ENCODE measurements at places on chromosomes 1 and 21.

DNA sequence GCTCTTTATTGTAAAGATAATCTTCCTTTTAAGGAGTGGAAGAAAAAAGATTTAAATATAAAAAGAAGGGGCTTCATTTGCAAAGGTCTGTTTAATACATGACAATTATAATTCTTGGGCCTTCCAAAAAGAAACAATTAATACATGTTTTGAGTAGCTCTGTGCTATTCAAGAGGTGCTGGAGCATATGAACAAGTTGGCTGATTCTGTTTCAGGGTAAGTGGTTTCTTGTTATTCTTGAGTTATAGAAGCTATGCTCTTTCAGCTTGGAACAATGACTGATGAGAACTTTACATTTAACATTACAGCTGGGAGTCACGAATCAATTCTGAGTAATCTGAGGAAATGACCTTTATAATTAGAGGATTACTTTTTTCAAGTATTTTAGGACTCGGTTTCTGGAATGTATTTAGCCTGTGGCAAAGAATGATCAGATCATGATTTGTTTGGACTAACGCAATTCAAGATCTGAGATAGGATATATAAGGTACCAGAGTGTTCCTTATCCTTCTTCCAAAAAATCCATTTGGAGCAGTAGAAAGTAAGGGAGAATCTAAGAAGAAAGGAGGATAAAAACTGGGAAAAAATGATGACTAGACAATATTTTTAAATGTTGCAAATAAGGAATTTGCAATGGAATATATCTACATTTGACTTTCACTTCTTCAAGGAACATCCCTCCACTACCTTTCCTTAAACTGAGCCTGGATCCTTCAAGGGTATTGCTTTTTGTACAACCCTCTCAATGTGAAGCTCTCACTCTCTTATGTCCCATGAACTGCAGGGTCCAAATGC, 77.1 kb upstream of the KCTD3 start:
- no peak for DNase-seq

DNA sequence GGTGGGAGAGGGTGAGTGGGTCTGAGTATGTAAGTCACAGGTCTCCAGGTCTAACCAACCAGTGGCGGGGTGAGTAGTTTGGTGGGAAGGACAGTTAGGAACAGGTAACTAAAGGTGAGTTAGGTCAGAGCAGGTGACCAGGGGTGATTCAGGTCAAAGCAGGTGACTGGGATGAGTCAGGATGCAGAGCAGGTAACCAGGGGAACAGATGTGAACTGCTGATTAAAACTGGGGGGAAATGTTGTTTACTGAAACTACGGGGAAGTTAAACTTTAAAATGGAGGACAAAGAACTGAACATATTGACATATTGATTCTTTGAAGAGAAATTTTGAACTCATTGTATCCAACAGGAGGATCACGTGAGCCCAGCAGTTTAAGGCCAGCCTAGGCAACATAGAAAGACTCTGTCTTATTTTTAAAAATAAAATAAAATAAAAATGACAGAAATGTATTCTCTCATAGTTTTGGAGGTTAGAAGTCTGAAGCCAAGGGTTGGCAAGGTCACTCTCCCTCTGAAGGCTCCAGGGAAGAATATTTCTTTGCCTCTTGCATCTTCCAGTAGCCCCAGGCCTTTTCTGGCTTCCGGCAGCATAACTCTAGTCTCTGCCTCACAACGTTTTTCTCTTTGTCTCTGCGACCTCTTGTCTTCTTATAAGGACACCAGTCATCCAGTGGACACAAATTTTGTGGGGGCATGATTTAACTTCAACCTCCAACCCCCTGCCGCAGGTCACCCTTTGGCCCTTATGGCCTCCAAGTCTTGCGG, 64.3 kb upstream of the TINAGL1 start:
- no peak for DNase-seq

GRCh38 chr1:79371802-79372201, 365.3 kb upstream of the ADGRL4 start:
- DNase-seq: no peak

- DNase-seq: no peak
These were observed 8.7 kb downstream of the DNAJC6 start for GRCh38 chr1:65317866-65318653.

DNA sequence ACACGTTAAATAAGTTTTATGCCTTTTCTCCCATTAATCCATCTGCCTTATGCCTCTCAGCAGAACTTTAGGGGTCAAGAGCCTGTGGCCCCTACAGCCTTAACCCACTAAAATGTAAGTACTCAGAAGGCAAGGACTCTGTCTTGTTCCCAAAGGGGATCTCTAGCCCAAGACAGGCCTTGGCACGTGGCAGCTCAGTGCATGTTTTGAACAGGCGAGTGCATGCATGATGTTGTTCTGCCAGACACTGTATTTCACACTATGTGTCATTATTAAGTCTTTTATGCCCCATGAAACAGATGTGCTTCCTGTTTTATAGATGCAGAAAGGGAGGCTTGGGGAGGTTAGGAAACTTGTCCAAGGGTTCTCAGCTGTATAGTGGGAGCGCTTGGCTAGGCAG, 102.8 kb downstream of the ETS2 start:
- no peak for DNase-seq

DNA sequence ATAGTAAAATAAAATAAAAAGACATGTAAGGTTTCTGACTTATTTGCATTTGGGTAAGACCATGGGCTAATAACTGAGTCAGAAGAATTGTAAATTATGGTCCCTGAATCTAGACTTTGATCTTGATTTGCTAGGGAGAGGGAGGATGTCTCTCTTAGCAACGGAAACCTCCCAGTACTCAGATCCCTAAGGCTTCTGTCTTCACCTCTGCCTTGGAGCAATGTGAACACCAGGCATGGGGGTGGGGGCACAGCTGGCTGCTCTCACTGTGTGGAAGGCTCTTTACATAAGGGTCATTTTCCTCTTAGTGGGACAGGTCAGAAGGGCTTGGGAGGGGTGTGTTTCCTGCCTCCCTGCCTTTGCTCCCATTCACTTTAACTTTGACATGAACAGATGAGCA, 17.0 kb upstream of the TMEM54 start:
- DNase-seq: no peak

DNA sequence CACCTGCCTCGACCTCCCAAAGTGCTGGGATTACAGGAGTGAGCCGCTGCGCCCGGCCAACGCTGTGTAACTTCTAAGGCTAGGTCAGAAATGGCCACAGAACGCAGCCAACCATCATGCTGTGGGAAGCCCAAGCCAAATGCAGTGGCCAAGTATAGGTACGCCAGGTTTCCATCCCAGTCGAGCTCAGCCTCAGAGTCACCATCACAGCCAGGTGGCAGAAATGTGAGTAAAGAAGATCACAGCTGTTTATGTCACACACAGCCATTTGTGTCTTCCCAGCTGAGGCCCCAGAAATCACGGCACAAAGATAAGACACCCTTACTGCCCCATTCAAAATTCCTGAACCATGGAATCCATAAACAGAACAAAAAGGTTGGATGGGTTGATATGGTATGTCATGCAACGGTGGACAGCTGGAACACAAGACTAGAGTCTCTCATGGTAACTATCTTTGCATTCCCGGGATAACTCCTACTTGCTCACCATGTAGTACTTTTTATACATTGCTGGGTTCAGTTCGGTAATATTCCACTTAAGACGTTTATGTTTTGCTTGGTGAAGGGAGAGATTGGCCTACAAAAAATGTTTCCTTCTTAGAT, 84.3 kb downstream of the SLC45A1 start:
- DNase-seq: no peak

DNA sequence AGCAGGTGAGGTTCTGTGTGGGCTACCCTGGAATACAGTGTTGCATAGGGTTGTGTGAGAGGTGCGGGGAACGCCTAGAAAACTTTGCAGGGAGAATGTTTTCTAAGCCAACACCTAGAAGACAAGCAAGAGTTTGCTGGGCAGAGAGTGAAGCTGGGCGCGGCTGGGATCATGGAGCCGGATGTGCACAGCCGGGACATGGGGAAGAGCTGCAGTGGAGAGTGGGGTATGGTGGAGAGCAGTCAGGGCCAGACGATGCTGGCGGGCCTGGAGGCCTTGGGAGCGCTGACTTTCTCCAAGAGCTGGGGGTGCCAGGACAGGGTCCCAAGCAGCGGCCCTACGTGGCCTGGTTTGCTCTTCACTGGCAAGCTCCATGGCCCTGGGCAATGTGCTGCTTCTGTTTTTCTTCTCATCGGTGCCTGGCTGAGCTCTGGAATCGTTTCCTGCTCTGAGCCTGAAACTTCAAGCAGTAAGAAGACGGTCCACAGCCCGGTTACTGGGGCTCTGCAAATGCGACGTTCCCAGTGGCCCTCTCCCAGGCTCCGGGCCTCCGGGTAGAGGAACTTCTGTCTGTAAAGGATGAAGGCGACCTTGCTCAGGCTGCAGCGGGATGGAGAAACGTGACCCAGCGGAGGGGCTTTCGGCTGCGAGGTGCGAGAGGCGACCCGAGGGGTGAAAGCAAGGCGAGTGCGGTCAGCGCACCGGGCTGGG, 51.9 kb upstream of the CD34 start:
- DNase-seq: no peak

- no peak for DNase-seq
These were observed 57.9 kb downstream of the DDAH1 start for GRCh38 chr1:85406887-85407533.

- no peak for DNase-seq
These were observed 124.5 kb upstream of the USP24 start for GRCh38 chr1:55339681-55340080.

DNA sequence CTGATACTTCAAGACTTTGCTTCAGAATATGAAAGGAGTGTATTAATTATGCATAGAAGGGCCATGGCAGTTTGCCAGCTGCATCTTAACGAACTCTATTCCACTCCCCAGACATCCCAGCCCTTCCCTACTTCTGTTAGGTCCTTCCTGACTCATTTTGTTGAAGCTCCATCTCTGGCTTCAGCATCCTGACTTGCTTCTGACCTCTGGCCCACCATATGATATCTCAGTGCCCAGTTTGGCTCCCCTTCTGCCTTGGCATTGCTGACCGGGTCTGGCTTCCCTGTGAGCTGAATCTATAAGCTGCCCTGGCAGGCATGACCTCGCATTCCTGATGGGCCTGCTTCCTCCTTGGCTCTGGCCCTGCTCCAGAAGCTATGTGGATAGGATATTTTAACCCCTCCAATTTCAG, 27.6 kb upstream of the ARHGAP29 start:
- no peak for DNase-seq

GRCh38 chr1:223390618-223391017, 2.6 kb upstream of the CCDC185 start:
- no peak for DNase-seq

- DNase-seq: peak; percentile 98
These were observed at the start of the genes ARMH1 and TMEM53 for GRCh38 chr1:44674113-44675000. Gene ARMH1 (plus strand): TSS chr1:44674714. CDS start chr1:44689698, 14,984 bp downstream. Gene TMEM53 (minus strand): TSS chr1:44674481. CDS start chr1:44674391, 90 bp downstream.

DNA sequence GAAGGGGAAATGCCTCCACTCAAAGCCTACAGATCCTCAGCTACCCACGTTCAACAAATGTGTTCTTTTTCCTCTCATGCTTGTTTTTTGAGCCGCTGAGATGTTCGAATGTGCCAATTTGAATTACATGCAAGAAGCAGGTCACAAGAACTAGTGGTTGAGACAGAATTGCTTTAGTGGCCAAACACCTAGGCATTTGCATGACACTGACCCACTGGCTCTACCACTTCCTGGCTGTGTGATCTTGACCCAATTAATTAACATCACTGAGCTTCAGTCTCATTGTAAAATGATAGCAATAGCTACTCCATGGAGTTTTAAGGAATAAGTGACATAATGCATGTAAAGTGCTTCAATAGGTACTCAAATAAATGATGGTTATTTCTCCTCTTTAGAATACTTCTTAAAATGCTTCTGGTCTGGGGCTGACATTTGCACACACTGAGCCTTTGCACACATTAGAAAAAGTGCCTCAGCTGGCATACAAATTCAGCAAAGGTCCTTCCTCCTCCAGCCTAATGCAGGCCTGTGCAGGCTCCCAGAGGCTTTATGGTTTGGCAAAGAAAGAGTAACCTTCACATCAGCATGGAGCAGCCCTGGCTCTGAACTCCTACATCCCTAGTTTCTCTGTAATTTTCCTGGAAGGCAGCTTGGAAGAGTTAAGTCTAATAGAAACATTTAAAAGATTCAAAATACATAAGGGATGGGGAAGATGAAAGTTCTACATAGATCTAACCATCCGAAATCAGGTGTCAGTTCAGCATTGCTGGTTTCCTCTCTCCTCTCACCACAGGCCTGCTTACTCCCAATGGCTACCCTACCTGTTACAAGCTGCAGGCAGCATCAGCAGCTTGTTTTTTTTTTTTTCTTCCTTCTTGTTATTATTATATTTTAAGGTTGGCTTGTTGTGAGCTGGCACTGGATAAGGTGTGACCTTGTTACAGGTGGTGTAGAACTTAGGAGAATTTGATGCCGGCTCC, 107.4 kb downstream of the TBX19 start:
- DNase-seq: no peak

DNA sequence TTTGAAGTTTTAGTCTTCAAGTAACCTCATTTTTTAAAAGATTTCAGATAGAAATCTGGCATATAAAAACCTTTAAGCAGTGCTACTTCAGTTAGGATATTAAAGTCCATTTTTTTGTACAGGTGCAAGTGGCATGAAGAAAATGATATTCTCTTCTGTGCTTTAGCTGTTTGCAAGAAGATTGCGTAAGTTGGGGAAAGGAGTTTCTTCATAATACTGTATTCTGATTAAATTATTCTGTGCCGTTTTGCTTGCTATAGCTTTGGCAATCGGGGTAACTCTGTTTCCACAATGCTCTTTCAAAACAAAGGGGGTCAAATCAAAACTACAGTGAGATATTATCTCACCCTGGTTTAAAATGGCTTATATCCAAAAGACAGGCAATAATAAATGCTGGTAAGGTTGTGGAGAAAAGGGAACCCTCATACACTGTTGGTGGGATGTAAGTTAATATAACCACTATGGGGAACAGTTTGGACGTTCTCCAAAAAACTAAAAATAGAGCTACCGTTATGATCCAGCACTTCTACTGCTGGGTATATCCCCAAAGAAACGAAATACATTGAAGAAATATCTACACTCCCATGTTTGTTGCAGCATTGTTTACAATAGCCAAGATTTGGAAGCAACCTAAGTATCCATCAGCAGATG, 27.1 kb downstream of the MAEL start:
- no peak for DNase-seq

DNA sequence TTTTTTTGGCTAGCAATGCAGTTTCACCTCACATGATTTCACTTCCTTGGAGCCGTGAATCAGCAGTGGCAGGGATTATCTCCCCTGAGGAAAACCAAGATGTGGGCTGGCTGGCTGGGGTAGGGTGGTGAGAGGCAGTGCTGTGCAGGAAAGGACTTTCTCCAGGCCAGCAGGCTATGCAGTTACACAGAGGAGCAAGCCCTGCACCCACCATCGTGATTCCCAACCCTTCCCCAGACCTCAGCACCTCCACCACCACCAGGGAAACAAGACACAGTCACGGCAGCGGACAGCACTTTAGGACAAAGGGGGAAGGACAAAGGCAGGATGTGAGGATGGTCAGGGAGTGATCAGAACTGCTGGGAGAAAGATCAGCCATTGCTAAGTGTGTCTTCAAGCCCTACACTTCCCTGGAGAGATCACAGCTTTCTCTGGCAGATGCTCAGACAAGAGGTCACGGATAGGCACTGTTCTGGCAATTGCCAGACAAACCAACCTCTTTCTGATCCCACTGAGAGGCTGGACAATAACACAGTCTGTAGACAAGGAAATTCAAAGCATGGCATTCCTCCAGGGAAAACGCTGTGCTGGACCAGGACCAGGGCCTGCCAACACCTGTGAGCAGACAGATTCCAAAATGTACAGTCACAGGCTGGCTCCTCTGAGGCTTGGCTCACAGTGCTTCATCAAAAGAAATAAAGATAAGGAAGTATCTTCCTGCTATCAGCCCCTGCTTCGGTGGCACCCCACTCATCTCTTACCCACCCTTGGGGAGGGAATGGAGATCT, 509.4 kb downstream of the SMYD3 start:
- no peak for DNase-seq
